ENCODE measurements at places on chromosomes 1 and 21. TPM values are rescaled to one million over a fixed set of nuclear protein-coding genes. Genes with fewer than 3 reads are reported as not detected.

The LY9 gene
- 0.71 TPM for total RNA-seq

DNA sequence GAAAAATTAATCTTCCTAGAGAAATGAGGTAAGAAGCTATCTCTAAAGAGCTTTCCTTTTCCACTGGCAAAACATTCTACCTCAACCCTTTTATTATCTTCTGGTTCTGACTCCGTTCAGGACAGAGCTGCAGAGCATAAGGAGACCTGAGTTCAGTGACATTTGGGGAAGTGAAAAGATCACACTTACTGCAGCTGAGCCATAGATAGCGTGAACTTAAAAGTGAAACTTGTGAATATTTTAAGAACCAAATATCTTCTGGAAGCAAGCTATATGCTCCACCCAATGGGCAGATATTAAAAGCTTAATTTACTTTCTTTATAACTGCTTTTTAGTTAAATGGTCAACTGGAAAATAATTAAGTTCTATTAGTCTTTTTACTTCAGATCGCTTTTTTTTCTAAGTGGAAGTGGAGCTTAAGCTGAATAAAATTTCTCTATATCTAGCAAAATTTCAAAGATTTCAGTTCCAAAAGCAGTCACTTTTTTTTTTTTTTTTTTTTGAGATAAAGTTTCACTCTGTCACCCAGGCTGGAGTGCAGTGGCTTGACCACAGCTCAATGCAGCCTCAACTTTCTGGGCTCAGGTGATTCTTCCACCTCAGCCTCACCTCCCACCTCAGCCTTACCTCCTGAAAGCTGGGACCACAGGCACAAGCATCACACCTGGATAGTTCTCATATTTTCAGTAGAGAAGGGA, 11.9 kb downstream of the PTPN22 start:
- DNase-seq = no peak

- DNase-seq = no peak
These were observed 2.7 kb downstream of the MAN1C1 start for GRCh38 chr1:25619101-25619890.

DNA sequence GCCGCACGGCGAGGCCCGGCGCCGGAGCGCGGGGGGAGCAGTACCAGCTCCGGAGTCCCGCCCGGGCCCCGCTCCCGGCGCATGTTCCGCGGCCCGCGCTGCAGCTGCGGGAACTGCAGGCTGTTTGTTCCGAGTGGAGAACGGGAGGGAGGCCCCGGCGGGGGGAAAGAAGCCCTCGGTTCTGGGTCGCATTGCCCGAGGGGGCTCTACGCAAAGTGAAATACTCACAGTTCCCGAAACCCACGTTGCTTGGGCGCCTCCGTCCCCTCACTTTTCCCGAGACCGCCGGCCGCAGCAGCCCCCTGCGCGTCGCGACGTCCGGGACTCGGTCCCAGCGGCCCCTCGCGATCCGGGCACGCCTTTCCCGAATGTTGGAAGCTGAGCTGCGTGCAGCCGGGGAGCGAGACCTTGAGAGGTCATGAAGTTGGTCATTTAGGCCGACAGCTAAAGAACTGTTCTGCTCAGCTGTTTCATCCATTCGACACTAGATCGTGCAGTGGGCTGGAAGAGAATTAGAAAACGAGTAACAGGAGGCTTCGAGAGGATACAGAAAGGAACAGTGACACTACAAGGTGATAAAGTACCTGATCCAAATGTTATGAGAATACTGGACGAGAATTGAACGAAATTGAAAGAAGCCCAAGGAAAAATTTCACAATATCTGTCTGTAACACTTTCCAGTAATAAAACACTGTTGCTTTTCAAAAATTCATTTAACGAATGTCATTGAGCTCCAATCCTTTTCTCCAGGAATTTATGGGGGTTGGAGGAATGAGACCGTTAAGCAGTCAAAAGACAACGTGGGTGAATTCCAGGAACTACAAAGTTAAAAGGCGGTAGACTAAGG, 657 bp upstream of the LIN9 start:
- no peak for DNase-seq

- no peak for DNase-seq
These were observed 207.9 kb upstream of the C1orf87 start for GRCh38 chr1:60281360-60281932.

The FAM151A gene
- not detected for total RNA-seq

- no peak for DNase-seq
These were observed 8.6 kb upstream of the RCAN1 start for GRCh38 chr21:34623516-34623915.

GRCh38 chr1:81050390-81050789, 750.3 kb upstream of the ADGRL2 start:
- DNase-seq = no peak

GRCh38 chr1:9860887-9861286, 37.1 kb upstream of the CLSTN1 start:
- DNase-seq = no peak

The DNAH14 gene
- total RNA-seq = 0.02 TPM

DNA sequence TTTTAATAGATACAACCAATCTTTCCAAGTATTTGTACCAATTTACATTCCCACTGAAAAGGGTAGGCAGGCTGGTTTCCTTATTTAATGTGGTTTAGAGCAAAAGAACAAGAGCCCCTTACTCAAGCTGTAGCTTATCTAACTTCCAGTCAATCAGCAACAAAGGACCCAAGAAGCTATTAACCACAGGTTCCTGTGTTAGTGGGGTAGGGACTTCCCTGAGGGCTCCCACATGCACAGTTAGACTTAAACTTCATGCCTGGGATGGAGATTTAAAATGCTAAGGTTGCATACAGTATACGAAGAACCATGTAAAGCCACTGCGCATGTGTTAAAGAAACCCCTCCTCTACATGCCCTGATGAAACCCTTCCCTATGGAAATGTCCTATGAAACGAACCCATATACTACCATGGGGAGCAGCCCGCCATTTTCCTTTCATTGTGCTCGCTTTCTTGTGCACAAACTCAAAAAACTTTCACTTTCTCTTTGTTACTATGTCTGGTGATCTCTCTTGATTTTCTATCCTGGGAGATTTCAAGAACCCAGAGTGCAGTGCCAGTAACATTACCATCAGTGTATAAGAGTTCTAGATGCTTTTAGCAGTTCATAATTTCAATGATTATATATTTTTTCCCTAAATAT, 23.3 kb upstream of the ST6GALNAC5 start:
- no peak for DNase-seq

GRCh38 chr1:61754545-61754944, 12.3 kb downstream of the PATJ start:
- DNase-seq = no peak

The AVPR1B gene
- not detected for total RNA-seq

DNA sequence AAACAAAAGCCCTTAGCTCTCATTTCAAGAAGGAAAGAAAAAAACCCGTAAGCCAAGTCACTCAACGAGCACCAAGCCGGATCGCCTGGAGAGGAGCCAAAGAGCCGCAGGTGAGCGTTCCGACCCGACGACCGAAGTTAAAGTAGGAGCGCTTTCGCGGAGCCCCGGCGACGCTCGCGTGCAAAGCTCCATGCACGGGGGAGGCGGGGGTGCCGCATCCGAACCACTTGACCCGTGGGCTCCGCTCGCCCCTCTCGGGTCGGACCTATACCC, 382 bp downstream of the GPBP1L1 start:
- DNase-seq = peak; percentile 38

The POU3F1 gene
- 1.5 TPM for total RNA-seq

GRCh38 chr1:169138866-169139670, 32.6 kb downstream of the ATP1B1 start:
- no peak for DNase-seq

- DNase-seq = no peak
These were observed 14.2 kb downstream of the MARCKSL1 start for GRCh38 chr1:32321712-32322291.

- no peak for DNase-seq
These were observed 118.1 kb upstream of the POGK start for GRCh38 chr1:166721145-166721544.

- no peak for DNase-seq
These were observed 1.4 kb downstream of the PPM1J start for GRCh38 chr1:112713466-112714312.

DNA sequence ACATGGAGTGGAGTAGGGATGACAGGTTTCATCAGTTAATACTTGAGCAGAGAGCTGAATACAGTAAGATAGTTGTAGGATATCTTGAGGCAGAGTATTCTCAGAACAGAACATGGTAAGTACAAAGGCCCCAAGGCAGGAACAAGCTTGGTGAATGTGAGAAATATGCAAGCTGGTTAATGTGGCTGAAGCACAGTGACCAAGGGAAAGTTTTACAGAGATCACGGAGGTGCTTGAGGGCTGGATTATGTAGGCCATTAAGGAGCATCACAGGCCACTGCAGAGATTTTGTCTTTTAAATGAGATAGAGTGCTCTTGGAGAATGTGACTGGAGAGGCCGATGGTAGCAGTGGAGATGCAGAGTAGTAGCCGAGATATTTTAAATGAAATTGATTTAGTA, 54.0 kb upstream of the BOLA1 start:
- DNase-seq = peak; percentile 0

The ACTA1 gene
- 0.20 TPM for total RNA-seq
